ENCODE measurements at places on chromosomes 16 and 17. TPM values are rescaled to one million over a fixed set of nuclear protein-coding genes. Genes with fewer than 3 reads are reported as not detected.

DNA sequence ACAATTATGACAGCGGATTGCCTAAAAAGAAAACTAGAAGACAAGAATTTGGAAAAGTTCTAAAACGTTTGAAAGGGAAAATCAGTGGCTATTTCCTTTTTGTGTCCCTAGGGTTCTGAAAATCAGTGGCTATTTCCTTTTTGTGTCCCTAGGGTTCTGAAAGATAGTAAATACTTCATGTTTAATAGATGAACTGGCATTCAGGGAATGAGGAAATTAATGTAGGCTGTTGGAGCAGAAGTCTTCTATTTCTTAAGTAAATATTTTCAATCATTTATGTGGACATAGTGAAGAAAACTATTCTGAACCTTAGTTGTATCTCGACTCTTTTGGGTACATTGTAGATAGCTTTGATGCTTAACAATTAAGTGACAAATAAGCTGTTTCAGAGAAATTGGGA, 78.9 kb downstream of the SHISA6 start:
- no peak for DNase-seq

DNA sequence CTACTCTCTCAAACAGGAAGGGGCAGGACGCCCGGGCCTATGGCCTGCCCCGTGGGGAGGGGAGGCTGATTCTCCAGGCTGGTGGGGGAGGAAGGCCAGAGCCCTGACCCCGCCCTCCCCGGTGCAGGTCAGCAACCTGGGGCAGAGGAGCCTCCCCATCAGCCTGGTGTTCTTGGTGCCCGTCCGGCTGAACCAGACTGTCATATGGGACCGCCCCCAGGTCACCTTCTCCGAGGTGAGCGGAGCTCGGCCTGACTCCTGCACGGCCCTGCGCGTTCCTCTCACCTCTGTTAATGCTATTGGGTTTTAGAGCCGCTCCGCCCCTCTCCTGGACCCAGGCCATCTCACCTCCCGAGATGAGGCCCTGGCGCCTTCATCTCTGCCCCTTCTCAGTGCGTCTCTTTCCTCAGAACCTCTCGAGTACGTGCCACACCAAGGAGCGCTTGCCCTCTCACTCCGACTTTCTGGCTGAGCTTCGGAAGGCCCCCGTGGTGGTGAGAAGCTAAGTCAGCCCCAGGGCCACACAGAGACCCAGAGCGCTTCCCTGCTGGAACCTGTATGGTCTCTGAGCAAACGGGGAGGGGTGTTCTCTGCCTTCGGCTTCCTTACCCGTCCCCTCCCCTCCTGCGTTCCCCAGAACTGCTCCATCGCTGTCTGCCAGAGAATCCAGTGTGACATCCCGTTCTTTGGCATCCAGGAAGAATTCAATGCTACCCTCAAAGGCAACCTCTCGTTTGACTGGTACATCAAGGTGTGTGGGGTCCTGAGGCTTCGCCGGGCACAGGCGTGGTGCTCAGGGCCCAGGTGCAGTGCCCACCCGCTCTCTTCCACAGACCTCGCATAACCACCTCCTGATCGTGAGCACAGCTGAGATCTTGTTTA, 25.1 kb upstream of the ITGAX start:
- no peak for DNase-seq

GRCh38 chr17:63984236-63984635, 11.5 kb upstream of the SCN4A start:
- no peak for DNase-seq

- no peak for DNase-seq
These were observed 6.8 kb downstream of the RSPRY1 start for GRCh38 chr16:57192720-57193486.

- no peak for DNase-seq
These were observed 41.4 kb downstream of the GRB2 start for GRCh38 chr17:75364078-75364477.

- peak; percentile 40 for DNase-seq
These were observed 338 bp downstream of the MAPK3 start for GRCh38 chr16:30122604-30123160.

- no peak for DNase-seq
These were observed 15.7 kb upstream of the MAP3K14 start for GRCh38 chr17:45332505-45332904.

DNA sequence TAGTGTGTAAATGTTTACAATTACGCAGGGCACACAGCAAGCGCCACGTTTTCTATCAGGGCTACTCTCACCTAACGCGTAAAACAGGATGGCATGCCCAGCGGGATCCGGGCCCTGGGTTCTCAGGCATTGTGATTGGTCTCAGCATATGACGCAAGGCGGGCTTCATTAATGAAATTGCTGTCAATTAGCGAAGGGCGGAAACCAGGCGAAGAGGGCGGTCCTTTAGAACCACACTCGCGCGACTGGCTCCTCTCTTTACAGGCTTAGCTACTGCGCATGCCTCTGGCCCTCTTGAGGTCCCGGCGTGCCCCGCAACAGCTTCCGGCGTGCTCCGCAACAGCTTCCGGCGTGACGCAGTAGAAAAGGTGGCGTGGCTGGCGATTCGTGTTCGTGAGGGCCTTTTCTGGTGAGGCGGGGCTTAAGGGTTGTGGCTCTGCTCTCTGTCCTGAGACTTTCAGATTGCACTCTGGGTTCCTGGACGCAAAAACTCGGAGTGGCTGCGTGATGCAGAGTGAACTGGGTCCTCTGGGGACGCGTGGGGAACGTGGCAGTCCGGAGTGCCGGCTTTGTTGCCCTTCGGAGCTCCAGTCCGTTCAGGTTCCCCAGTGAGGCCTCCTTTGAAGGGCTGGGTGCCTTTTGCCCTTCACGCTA, 9.2 kb downstream of the OR2C1 start:
- peak; percentile 83 for DNase-seq

- DNase-seq = no peak
These were observed 6.9 kb downstream of the C1QBP start for GRCh38 chr17:5431949-5432556.

PMP22 gene
- 22.5 TPM for total RNA-seq

PLCG2 gene
- total RNA-seq = 20.0 TPM

TP53TG3B gene
- total RNA-seq = not detected

NPIPB13 gene
- total RNA-seq = 9.7 TPM

POLR2C gene
- total RNA-seq = 48.9 TPM
